T-helper 17 cell (primary cell): ENCODE measurements at places on chromosomes 2 and 18.

DNA sequence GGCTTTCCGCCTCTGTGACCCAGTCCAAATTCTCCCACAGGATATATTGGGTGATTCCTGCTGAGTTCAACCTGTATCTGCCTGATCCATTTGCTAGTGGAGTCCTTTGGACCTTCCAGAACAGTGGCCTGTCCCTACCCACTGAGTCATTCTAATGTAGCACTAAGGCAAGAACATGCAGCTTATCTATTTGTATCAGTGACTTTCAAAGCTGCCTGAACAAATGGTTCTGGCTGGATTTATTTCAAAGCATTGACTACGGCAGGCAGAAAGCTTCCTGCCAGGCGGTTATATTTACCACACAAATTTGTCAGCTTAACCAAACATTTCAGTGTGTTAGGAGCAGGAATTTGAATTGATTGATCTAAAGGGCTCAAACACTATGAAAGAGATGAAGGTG lies 613.4 kb downstream of the DCC start:
- no peak for DNase-seq

DNA sequence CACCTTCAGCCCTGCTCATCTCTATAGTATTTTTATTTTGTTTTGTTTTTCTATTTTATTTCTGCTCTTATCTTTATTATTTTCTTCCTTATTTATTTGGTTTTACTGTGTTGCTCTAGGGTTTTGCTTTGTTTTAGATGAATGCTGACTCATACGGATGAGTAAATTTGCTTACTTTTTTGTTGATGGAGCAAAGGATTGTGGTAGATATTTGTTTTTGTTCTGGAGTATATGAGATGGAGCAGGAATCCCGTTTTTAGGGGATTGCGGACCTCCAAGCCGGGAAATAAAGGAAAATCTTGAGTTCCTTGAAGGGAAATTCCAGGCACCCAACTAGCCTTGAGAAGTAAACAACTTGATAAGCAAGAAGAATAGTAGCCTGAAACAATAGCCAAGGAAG lies 15.3 kb upstream of the COLEC12 start:
- DNase-seq, result no peak

- DNase-seq, result no peak
Measured at GRCh38 chr2:226334981-226335720, 464.5 kb downstream of the IRS1 start.

DNA sequence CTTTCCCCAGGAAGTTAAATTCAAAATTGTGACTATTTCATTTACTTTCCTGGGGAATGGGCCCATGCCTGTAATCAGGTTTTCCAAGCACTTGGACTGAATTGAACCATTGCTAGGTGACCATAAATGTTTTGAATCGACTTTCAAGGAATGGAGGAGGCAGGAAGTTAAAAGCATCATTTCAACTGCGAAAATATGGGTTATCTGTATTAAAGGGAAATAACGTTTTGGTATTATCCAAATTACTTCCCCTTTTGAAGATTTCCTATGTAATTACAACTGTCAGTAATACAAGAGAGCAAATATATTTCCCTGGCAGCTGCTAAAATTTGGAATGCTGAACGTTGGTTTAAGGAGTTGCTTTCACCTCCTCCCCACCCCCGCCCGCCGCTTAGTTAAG lies 19.0 kb downstream of the PNO1 start:
- no peak for DNase-seq

- DNase-seq, result no peak
Measured at GRCh38 chr18:11989174-11989573, 7.9 kb downstream of the IMPA2 start.

DNA sequence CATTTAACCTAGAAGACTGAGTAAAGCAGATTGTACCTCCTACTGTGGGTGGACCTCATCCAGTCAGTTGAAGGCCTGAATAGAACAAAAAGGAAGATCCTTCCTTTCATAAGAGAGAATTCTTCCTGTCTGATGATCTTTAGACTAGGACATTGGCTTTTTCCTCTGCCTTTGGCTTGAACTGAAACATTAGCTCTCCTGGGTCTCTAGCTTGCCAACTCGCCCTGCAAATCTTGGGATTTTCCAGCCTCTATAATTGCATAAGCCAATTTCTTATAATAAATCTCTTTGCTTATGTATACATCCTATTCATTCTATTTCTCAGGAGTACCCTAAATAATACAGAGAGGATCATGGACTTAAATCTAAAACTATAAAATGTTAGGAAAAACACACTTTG lies 6.2 kb upstream of the KDSR start:
- DNase-seq, result no peak
